HuH-7.5 (cell line): ENCODE measurements at places on chromosomes 2 and 18.
A peak's percentile ranks its signal among the peaks of the same experiment; 100 is the strongest.

DNA sequence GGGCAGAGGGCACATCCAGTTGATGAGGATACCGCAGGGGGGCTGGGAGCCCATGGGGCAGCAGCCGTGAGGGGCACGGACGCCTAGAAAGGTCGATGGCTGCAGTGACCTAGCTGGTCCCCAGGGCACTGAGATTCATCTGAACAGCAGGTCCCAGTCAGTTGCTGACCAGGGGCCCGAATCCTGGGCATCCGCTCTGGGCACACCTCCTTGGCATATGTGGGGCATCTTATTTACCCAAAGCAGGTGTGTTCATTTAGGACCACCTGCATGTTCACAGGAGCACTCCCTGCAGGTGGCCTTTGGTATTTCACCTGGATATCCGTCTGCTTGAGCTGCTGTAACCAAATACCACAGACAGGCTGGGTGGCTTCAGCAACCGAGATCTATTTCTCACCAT is 72.0 kb upstream of the ODC1 start:
- no peak for DNase-seq

- DNase-seq = no peak
Measured at GRCh38 chr18:67596003-67596402, 79.5 kb upstream of the DSEL start.

- DNase-seq = no peak
Measured at GRCh38 chr2:20182241-20182931, 42.5 kb downstream of the SDC1 start.

DNA sequence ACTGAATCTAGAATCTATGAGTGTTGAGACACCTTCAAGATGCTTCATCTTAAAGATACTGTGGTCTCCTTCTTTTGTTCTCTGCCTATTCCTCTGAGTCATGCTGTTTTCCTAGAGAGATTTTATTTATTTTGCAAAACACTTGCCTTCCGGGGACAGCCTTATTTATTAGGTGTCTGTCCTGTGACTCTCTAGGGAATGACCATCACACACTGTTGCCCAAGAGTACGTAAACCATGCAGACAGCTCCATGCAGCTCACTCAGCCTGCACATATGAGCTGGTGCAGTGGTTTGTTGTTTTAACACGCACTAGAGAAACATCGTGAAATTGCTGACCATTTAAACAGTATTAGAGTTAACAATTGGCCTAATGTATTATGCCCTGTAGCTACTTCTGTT is 12.4 kb upstream of the ADCYAP1 start:
- DNase-seq = no peak

DNA sequence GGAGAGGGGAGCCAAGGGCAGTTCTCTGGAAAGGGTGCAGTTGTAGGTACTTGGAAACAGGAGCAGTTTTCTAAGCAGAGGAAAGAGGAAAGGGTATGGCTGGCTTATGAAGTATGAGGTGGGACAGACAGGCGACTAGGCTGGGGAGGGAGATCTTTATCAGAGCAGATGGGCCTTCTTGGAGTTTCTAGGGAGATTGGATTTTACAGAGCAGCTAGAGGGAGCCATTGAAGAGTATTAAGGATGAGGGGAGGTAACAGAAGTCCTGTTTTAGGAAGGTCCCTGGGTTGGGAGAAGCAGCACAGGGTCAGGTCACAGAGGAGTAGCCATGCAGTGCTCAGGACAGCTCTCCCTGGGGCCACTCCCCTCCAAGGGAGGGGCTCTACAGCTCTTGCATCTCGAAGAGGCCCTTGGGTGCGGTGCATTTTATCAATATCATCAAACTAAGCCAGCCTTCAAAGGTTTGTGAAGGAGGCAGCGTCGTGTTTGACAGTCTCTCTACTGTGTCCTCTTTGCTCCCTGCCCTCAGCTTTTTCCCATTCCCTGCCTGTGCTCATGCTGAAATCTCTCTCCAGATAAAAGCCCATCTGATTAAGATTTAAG is 154.3 kb downstream of the SETBP1 start:
- DNase-seq = no peak

GRCh38 chr2:191845248-191845715 is 1.6 kb downstream of the CAVIN2 start:
- no peak for DNase-seq

DNA sequence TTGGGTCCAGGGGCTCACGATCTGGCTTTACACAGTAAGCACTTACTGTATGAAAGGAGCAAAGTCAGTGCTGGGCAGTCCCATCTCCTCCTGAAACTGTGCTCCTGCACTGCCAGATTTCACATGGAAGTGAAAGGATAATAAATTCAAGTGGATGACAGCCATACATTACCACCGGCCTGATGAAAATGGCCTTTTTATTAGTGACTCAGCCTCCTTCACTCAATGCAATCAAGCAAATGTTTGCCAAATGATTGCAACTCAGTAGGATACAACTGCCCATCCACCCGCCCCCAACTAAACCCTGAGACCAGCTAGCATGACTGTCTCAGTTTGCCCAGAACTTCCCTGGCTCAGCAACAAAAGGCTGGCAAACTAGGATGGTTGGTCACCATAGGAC is 77.1 kb downstream of the MYO5B start:
- no peak for DNase-seq

- DNase-seq = no peak
Measured at GRCh38 chr18:80133124-80133523, 24.1 kb downstream of the ADNP2 start.

- DNase-seq = no peak
Measured at GRCh38 chr2:223100061-223100511, 48.1 kb downstream of the KCNE4 start.

- no peak for DNase-seq
Measured at GRCh38 chr2:18763338-18763737, 174.0 kb upstream of the NT5C1B start.

DNA sequence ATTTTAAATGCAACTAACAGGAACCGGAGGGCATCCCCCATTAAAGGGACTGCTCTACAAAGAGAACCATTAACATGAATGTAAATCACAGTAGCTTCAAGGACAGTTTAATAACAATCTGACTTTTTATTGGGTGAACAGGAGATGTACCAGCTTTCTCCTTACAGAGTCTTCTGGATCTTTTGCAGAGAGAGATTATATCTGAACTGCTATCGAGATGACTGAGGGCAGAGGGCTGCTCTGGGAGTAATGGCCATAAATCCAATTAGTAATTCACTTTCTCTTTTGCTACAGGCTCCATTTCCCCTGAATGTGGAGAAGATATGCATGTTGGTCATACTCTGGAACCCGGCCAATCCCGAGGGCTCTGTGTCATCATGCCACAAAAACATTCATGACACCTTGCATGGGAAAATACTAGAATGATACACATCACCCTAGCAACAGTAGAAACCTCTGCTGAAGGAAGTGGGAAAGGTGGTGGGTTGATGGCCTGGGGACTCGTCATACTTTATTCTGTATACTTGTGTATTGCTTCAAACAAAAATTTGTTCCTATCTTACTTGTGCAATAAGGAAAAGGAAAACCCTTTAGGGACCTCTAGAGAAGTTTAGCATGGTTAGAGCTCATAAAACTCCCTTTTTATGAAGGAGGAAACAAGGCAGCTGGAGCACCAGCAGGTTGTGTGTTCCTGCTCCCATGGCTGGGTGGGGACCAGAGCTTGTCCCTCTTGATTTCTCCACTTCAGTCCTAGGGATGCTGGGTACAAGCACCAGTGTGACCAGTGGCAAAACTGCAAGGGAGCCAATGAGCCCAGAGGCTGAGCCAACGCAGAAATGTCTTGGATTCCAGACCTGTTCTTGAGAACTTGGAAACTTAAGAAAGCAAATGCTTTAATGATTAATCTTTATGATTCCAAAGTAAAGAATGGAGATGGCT is 26.0 kb downstream of the CTAGE1 start:
- no peak for DNase-seq

GRCh38 chr2:18623782-18624181 is 34.4 kb upstream of the NT5C1B start:
- no peak for DNase-seq

DNA sequence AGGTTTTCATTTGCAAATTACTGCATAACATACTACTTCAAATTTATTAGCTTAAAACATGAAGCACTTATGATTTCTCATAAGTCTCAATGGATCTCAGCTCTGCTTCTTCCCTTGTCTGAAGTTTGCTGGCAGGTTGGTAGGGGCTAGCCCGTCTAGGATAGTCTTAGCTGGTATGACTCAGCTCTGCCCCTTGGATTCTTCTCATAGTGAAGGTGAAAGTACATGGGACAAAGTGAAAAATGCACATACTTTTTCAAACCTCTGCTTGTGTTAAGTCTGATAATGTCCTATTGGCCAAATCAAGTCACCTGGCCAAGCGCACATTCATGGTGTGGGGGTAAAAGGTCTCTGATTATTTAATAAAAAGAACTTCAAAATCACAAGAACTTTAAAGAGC is 184.8 kb upstream of the VWC2L start:
- DNase-seq = no peak

DNA sequence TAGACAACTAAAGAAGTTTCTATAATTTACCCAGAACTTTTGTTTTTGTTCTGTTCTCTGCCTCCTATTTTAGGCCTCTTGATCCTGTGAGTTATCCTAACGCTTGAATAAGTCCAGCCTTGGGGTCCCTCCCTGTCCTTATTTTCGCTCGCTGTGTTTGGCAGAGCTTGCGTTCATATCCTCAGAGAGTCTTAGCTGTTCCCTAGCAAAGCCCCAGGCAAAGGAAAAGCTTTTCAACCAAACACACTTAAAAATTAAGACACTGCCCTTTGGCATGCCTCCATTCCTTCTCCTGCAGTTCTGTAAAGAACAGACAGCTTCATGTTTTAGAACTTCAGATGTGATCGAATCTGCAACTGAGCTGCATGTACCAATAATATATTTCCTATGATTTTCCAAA is 517.2 kb downstream of the SUCLG1 start:
- DNase-seq = no peak

GRCh38 chr2:202178346-202178958 is 59.9 kb downstream of the SUMO1 start:
- peak; percentile 45 for DNase-seq

DNA sequence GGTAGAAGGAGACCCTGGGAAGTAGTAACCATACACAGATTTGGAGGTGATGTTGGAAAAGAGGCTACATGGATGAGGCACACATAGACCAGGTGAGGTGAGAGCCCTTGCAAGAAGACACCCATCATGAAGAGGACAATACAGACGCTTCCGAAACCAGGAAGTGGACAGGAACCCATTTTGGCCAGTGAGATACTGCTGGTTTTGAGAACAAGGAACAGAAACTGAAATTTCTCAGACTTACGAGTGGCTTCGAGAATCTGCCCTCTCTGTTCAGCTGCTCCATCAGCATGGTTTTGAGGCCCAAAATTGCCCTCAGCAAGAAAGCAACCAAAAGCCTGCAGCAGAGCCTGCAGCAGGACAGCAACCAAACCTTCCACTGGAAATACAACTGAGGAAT is 479.1 kb upstream of the NRXN1 start:
- DNase-seq = no peak

DNA sequence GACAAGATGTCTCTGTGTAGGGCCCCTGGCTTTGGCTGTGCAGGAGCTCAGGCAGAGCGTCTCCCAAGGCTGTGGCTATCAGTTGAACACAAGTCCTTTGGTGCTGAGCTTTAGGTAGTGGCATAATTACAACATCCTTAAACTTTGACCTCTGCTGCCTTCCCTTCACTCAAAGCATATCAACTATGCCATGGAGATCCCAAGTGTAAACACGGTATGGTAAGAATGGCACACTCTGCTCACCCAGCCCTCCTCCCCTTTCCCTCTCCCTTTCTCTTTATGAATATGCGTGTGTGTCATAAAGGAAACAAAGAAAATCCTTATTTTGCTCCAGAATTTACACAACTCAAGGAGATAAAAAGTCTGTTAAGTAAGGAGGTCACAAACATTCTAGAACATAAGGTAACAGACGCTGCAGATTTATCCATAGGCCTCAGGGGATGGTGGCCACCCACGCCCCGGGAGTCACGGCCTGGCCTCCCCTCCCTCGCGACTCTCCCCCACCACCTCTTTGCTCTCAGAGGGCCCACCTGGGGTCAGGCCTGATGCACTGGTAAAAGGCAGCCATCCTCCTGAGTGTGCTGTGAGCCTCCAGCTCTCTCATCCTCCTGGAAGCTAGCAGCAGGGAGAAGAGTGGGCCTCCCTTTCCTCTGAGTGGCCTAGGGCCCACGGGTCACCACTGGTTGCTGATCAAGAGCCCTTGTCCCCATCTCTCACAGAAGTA is 67.3 kb downstream of the CRACDL start:
- peak; percentile 44 for DNase-seq

DNA sequence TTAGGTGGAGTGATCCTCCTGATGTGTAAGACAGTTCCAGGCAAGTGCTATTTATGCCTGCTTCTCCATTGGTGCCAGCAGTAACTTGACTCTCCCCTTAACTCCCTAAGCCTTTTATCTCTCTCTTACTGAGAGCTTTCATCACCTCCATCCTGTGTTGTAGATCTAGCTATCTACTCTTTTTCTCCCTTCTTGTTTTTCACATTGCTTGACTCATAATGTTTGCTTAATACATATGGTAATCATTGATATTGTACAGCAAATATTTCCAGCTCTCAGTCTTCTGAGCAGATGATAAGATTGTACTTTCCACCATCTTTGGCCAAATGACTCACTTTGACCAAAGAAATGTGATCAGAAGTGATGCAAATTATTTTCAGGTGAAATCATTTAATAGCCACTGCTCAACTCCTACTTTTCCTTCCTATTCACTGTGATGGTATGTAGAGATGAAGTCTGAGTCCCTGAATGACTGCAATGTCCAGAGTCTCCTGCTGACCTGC is 165.0 kb downstream of the PLCL1 start:
- DNase-seq = no peak

DNA sequence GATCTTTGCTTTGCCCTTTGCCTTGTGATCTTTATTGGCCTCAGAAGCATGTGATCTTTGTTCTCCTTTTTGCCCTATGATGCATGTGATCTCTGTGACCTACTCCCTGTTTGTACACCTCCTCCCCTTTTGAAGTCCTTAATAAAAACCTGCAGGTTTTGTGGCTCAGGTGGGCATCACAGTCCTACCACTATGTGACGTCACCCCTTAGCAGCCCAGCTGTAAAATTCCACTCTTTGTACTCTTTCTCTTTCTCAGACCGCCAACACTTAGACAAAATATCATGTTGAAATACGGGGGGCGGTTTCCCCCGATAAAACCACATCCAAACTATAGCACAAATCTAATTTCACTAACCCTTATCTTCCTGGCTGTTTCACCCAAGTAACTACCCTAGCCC is 76.7 kb upstream of the RAPGEF4 start:
- no peak for DNase-seq

GRCh38 chr2:11805920-11806319 is 59.5 kb downstream of the LPIN1 start:
- no peak for DNase-seq
